ENCODE measurements at places on chromosomes 12 and 14.

- peak; percentile 48 for DNase-seq
These were observed at the start of gene IFNG-AS1 for GRCh38 chr12:67989184-67989920. Gene IFNG-AS1, plus strand, starts transcription at chr12:67989447.

DNA sequence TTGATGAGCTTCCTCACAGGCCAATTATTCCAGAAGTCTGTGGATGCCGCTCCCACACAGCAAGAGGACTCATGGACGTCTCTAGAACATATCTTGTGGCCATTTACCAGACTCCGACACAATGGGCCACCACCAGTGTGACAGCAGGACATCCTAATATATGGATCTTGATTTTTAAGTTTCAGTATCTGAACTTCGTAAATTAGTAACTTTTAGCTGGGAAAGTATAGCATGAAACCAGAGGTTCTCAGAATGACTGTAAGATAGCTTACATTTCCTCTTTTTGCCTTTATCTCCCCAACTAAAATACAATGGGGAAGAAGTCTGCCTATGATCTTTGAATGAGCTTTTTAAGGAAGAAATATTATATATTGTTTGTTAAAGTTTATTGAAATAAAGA lies 87.0 kb downstream of the DNAI7 start:
- no peak for DNase-seq

DNA sequence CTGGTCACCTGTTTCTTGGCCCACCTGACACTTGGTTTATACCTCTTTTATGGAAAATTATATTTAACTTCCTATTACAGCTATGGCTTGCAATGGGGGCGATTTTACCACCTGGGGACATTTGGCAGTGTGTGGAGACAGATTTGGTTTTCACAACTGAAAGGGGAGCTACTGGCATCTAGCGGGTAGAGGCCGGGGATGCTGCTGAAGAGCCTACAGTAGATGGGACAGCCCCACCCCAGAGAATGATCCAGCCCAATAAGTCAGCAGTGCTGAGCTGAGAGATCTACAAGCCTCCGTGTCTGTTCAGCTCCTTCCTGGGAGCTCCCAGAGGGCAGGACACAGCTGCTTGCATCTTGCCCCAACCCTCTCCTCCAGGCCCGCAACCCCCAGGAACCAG lies 302.8 kb downstream of the CACNA1C start:
- no peak for DNase-seq

DNA sequence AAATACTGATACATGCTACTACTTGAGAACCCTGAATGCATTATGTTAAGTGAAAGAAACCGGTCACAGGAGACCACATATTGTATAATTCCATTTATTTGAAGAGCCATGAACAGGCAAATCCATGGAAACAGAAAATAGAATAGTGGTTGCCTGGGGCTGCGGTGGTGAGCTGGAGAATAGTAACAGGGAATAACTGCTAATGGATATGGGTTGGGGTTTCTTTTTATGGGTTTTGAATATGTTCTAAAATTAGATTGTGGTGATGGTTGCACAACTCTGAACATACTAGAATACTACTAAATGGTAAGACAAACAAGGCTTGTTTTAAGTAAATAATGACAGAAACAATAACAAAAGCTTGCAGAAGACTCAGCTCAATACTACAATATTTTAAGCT lies 293.0 kb downstream of the BTG1 start:
- DNase-seq, result no peak

DNA sequence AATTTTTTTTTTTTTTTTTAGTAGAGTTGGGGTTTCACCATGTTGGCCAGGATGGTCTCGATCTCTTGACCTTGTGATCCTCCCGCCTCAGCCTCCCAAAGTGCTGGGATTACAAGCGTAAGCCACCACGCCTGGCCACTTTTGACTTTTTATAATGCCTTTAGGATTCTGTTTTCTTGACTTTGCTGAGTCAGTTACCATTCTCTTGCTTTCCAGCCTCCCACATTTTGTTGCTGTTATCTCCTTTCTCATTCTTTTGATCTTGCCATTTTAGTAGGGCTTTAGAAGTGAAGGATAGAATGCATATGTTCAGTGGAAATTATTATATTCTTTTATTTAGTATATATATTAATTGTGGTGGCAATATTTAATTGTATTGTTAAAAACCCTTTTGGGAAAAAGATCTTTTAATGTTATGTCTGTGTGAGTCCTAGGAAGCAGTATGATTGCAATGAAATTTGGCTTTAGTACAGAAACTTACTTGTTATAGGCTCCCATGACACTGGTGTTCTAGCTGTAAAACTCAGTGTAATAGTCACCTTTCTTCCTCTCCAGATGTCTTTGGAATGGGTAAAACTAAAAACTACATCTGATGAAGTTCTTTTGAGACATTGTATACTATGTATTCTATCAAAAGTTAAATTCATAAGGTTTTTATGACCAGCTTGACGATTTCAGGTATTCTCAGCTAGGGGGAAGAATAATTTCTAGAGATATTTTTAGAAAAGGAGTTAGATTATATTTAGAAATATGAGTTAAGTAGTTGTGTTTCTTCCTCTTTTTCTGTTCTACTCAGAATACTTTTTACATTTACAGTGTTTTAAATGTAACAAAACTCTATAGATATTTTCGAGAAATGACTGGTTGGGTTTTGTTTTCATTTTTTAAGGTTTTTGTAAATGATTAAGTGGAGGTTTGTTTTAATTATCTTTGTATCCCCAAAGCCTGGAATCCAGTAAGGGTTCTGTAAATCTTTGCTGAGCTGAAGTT lies 74.7 kb downstream of the APAF1 start:
- no peak for DNase-seq

DNA sequence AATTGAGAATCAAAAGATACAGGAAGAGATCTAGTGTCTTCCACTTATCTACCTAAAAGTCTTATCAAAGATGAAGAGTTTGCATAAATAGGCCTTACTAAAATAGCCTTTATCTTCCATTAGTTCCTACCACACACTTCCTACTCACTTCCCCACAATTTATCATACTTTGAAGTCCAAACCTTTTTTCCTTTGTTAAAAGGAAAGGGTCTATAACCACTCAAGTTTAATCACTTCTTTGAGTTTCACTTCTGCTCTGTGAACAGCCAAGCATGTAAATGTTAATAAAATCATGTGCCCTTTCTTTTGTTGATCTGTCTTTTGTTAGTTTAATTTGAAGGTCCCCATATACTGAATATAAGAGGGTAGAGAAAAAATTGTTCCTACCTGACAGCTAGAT lies 114.5 kb downstream of the PHLDA1 start:
- DNase-seq, result no peak

DNA sequence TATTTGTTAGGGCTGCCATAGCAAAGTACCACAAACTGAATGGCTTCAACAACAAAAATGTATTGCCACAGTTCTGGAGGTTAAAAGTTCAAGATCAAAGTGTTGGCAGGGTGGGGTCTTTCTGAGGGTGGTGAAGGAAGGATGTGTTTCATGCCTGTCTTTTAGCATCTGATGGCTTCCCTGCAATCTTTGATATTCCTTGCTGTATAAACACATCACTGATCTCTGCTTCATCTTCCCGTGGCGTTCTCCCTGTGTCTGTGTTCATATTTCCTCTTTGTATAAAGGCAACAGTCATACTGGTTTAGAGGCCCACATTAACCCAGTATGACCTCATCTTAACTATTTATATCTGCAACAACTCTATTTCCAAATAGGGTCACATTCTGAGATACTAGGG lies 167.5 kb downstream of the BTG1 start:
- peak; percentile 61 for DNase-seq

DNA sequence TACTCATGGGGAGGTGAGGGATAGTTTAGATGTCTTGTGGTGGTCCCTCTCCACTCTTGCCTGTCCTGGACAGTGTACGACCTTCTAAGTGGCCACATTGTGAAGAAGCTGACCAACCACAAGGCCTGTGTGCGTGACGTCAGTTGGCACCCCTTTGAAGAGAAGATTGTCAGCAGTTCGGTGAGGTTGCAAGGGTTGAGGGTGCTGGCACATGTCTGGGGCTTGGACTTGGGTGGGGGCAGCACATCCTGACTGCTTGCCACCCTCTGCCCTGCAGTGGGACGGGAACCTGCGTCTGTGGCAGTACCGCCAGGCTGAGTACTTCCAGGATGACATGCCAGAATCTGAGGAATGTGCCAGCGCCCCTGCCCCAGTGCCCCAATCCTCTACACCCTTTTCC lies 7.6 kb upstream of the FITM1 start:
- no peak for DNase-seq

DNA sequence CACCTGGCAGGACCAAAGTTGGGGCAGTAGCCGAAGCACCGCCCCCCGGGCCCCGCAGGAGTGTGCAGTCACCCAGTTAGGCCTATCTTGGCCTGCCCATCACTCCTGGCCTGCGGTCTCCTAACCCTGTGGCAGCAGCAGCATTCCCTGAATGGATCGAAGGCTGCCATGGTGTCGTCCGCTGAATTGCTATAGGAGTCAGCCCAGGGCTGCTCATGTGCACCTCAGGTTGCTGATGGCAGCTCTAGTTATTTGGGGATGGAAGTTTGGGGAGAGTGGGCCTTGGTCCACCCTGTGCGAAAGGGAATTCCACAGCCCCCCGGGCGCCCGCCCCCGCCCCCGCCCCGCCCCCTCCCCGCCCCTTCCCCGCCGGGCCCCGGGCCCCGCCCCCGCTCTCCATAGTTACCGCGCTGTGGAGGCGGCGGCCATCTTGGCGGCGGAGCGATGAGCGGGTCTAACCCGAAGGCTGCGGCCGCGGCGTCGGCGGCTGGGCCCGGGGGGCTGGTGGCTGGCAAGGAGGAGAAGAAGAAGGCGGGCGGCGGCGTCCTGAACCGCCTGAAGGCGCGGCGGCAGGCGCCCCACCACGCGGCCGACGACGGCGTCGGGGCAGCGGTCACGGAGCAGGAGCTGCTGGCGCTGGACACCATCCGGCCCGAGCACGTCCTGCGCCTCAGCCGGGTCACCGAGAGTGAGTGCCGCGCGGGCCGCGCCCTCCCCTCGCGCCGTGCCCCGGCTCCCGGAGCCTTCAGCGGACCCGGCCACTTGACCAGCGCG lies at the start of gene UNC119B:
UNC119B (plus strand) TSS at position 428 of the 774 bp plus-strand sequence; CDS start at position 445, 17 bp downstream.
- peak; percentile 71 for DNase-seq

DNA sequence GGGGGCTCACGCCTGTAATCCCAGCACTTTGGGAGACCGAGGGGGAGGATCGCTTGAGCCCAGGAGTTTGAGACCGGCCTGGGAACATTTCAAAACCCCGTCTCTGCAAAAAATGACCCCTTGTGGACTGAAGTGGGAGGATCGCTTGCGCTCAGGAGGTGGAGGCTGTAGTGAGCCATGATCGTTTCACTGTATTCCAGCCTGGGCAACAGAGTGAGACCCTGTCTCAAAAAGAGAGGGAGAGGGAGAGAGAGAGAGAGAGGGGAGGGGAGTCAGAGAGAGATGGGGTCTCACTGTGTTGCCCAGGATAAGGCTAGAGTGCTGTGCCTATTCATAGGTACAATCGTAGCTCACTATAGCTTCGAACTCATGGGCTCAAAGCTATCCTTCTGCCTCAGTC lies 2.8 kb downstream of the FGD4 start:
- no peak for DNase-seq

DNA sequence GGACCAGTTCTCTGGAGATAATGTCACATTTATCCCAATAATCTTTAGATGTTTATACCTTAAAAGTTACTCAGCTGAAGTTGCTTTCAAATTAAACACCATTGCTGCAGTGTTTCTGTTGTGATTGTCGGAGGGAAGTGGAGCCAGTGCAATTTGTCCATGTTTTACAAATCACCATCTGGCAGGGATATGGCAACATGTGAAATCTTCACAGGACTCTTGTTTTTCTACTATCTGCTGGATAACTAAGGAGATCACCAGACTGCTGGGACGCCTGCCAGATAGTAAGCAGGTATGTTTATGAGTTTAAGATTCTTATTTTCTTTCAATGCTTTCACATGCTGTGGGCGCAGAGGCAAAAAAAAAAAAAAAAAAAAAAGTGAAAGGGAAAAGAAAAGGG lies 100.3 kb upstream of the SOX5 start:
- DNase-seq, result no peak

- no peak for DNase-seq
These were observed 10.4 kb downstream of the OSBPL8 start for GRCh38 chr12:76549131-76549530.

DNA sequence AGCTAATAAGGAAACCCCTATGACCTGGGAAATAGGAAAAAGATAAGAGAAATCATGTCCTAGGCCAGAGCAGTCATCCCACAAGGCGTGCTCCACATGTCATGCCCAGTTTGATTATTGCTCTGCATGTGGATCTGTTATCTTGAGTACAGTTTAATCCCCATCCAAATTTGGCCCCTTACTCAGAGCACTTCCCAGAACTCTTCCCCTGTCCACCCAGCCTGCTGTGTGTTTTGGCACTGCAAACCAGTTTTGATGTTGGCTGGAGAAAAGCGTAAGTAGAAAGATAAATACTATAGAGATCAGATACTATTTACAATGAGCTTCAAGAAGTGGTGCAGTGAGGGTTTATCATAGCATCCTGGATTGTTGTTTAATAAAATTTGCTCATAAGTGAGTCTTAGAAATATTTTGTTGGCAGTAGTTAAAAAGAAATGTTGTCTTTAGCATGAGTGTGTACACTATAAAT lies 83.8 kb downstream of the PTPRB start:
- no peak for DNase-seq

DNA sequence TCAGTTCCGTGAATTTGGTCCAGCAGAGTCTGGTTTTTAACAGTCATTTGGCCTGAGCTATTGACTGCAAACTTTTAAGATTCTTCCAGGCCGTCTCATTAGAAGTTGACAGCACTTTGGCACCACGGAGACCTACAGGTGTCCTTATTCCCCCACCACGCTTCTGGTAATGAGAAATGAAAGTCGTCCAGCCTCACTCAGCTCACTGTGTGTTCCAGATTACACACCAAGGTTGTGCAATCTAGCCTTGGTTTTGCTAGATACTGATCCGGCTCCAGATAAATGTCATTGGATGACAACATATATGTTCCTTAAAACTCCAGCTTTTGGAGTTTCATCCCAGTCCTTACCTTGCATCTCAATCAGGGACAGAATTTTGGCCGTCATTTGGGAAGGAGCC lies 210.4 kb downstream of the CHST11 start:
- DNase-seq, result no peak

- DNase-seq, result no peak
These were observed 476.9 kb upstream of the SYT1 start for GRCh38 chr12:78387721-78388120.

DNA sequence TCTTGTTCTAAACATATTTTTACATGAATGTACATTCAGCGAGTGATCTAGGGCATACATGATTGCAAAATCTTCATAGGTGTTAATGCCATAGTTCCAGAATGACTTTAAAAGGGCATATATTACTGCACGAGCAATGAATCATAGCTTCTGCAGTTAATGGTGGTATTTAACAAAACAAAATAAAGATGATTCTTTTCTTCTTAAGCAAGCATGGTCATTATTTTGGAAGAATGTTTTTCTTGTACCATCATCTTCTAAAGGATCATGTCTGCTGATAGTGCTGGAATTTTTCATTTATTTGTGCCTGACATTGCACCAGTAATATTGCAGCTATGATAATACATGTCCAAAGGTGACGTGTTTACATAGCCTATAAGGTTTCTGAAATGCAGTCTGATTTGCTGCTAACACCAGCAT lies 388.6 kb downstream of the CCDC91 start:
- no peak for DNase-seq

GRCh38 chr12:3137268-3137781 lies 60.1 kb downstream of the TSPAN9 start:
- DNase-seq, result no peak

- DNase-seq, result peak; percentile 24
These were observed 7.5 kb downstream of the TBK1 start for GRCh38 chr12:64459394-64459891.

GRCh38 chr12:44930972-44931600 lies 55.0 kb upstream of the NELL2 start:
- peak; percentile 75 for DNase-seq
